ENCODE measurements at places on chromosomes 2 and 18.

- no peak for DNase-seq
These were observed 6.1 kb upstream of the CPLX4 start for GRCh38 chr18:59324623-59324971.

DNA sequence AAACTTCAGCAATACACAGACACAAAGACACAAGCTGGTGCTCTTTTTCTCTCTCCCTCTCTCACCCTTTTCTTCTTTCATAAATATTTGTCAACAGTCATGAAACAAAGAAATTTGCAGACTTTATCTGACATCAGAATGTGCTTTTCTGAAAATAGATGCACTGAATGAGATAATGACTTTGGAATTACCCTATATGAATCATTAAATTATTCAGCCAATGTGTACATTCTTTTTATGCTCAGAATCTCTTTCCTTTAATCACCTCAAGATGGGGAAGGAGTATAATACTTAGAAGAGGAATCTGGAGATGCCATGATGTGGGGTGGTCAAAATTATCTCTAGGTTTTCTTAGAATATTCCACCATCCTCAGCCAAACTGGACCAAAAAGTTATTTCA lies 289.9 kb downstream of the LRRTM1 start:
- no peak for DNase-seq

- DNase-seq, result no peak
These were observed 57.5 kb upstream of the GREB1L start for GRCh38 chr18:21184396-21184996.

DNA sequence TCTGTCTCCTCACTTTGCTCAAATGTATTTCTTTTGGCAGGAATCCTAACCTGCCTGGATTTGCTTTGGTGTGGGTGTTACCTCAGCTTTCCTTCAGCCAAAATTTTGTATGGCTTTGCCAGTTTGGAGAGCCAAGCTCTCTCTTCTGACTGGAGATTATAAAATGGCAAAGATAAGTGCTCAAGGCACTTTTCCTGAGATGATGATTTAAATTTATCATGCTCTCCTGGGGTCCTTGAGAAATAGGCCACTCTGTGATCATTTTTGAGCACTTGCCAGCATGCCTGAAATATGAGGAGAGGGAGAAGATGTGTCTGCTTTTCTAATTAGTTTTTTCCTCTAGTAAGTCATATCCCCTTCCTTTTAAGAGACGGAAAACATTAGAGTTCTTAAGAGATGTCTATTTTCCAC lies 683.0 kb downstream of the SLC4A3 start:
- DNase-seq, result no peak

- DNase-seq, result no peak
These were observed 674.0 kb downstream of the CNTNAP5 start for GRCh38 chr2:124698979-124699565.

GRCh38 chr2:71716697-71717624 lies 263.6 kb downstream of the DYSF start:
- DNase-seq, result peak; percentile 15

DNA sequence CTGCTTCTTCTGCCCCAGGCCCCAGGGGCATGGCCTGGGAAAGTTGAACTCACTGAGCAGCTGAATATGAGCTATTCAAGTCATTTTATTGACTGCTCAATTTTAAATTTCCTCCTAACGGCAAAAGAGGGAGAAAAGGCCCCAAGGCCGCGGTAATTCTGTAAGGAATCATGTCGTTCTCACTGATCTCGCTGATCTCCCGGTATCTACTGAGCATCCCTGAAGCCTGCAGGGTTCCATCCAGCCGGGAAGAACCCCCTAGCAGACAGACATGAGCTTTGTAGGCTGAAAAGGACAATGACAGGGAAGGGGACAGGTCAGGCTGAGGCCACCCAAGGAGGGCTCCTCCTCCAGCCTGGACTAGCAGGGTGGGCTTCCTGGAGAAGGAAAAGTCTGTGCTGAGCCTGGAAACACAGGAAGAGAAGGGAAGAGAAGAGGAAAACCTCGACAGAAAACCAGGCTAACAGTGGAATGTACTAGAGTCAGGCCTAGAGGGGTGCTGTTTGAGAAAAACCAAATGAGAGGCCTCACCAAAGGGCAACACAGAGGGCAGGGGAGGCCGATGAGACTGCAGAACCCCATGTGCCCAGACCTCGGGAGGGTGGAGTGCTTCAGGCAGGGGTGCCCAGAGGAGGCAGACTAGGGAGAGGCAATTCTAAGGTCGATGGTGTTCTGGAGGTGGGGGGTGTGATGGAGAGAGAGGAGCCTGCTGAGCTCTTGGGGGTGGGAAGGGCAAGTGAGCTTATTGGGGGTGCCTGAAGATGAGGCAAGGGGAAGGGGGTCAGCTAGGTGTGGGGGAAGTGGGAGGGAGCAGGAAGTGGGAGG lies 2.9 kb upstream of the NPPC start:
- no peak for DNase-seq

DNA sequence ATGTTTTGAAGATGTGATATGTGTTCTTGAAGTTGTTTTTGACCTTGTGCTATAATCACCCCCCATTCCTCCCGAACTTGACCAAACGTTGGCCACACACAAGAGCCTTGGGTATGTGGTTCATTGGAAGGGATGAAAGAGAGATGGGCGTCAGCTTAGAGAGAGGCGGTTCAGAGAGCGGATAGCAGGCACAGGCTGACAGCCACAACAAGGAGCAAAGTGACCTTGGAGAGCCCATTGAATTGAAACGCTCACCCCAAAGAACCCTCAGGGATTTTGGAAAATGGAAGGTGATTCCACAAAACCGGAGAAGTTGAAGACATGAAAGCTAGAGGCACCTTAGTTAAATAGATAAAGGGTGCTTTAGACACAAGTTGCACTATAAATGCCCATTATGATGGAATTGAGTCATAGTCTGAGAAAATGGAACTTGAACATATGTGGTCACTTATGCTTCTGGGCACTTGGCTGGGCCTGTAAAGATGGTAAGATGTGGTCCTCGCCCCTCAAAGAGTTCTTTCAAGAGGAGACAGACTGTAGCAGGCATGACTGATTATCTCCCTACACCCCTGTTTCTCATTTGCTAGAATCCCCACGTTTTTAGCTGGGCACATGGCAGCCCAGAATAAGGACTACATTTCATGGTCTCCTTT lies 188.5 kb upstream of the HAAO start:
- no peak for DNase-seq

DNA sequence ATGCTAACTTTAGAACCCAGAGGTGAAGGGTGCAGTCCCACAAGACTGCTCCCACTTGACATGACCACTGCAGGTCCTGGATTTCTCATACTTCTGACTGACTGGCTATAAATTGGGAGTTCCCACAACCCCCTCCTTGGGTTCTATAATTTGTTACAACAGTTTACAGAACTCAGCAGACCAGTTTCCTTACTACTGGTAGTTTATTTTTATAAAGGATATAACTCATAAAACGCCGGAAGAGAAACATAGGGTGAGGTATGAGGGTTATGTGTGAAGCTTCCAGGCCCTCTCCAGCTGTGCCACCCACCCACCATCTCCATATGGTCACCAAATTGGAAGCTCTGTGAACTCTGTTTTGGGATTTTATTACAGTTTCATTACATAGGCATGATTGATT lies 839.6 kb downstream of the TSN start:
- no peak for DNase-seq

DNA sequence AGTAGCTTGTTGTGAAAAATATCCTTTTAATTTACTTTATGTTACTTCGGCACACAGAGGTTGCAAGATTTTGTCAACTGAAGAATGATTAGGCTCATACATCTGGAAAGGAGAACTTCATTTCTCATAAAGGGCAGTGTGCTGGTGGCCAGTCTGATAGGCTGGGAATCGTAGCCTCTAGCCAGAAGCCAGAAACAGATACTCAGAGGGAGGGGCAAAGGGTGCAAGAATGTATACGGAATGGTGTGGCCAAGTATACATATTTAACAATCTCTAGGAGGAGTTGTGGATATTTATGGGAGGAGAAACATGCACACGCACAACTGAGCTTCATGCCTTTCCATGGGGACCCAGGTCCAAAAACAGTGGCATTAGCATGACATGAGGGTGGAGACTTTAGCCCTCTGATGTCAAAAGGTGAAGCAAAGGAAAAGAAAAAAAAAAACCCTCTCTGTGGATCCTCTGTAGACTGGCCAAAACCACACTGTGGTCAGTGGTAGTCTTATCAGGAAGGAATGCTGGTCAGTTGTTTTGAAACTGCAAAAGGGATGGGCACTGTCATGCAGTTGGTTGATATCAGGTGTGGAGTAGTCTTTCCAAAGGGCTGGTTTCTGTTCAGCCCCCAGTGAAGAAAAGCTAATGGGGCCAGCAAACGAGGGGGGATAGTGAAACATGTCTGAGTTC lies 34.9 kb upstream of the APCDD1 start:
- no peak for DNase-seq

GRCh38 chr2:73937899-73938298 lies 11.2 kb downstream of the DGUOK start:
- DNase-seq, result no peak

GRCh38 chr2:10035633-10036032 lies 7.7 kb upstream of the KLF11 start:
- no peak for DNase-seq

DNA sequence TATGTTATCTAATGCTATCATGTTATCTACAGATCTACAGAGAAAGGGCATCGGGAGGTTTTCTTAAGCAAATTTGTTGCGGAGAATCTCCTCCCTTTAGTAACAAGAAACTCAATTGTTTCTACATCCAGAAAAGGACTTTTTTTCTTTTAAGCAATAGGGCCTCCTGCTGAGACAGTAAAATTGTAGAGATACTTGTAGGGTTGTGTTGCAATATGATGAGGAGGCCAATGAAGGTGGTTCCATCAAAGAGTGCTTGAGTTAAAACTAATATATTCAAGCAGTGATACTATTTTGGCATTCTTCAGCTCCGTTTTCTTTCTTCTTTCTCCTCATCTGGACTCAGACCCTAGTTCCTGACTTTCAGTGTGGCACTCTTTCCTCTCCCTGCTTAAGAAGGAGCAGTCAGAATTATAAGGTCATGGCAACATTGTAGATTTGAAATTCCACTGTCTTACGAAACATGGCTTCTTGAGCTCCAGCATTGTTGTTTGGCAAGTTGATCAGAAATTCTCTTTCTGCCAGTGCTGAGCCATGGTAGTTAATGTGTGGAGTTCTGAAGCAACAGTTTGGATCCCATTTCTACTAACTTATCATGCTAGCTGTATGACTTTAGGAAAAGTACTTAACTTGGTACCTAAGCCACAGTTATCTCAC lies 202.0 kb upstream of the SLC14A2 start:
- no peak for DNase-seq

GRCh38 chr18:44693030-44693784 lies 12.5 kb downstream of the SETBP1 start:
- DNase-seq, result no peak

DNA sequence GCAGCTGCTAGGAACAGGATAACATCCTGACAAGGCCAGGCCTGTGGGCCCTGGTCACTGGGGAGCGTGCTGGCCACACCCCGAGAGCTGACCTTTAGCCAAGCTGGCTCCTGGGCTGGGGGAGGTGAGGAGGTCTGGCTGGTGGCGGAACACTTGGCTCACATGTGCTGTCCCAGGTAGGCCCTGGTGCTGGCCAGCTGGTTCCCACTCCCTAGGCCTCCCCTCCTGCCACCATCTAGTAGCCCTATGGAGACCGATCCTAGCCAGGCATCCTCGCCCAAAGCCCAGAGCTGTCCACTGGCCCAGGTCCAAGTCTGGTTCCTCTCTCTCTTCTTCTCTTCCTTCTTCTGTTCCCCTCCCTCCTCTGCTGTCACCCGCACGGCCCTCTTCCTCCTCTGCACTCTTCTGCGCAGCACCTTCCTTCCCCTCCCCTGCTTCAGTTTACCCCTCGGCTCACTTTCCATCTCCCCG lies 52.4 kb downstream of the TNS1 start:
- no peak for DNase-seq

GRCh38 chr18:25351280-25351775 lies 638 bp downstream of the ZNF521 start:
- no peak for DNase-seq

Data from AG04450 (cell line).